Activated T-cell treated with anti-CD3 and anti-CD28 coated beads for 48 hours (primary cell): ENCODE measurements at places on chromosomes 1 and 21.

DNA sequence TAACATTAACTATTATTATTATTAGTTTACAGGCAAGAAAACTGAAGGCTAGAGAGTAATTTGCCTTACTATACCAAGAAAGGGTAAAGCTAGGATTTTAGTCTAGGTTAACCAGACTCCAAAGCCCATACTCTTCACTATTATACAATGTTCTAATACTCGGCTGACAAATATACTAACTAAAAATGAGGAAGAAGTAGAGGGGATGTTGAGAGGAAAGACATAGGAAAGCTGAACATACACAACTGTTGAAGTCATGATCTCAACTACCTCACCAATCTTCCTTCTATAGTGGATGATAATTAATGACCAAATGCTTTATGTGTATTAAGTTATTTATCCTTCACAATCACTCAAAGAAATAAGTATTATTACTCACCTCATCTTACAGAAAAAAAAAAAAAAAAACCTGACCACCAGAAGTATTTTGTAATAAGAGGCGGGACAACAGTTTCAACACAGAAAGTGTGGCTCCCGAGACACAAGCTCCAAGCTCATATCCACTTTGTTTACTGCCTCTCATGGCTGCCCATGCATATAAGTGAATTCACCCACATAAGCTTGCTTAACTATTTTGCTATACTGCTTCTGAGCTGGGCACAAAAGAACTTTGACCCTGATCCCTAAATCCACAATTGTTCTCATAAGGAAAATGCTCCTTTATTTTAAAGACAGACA, 78.0 kb downstream of the USP1 start:
- no peak for DNase-seq

DNA sequence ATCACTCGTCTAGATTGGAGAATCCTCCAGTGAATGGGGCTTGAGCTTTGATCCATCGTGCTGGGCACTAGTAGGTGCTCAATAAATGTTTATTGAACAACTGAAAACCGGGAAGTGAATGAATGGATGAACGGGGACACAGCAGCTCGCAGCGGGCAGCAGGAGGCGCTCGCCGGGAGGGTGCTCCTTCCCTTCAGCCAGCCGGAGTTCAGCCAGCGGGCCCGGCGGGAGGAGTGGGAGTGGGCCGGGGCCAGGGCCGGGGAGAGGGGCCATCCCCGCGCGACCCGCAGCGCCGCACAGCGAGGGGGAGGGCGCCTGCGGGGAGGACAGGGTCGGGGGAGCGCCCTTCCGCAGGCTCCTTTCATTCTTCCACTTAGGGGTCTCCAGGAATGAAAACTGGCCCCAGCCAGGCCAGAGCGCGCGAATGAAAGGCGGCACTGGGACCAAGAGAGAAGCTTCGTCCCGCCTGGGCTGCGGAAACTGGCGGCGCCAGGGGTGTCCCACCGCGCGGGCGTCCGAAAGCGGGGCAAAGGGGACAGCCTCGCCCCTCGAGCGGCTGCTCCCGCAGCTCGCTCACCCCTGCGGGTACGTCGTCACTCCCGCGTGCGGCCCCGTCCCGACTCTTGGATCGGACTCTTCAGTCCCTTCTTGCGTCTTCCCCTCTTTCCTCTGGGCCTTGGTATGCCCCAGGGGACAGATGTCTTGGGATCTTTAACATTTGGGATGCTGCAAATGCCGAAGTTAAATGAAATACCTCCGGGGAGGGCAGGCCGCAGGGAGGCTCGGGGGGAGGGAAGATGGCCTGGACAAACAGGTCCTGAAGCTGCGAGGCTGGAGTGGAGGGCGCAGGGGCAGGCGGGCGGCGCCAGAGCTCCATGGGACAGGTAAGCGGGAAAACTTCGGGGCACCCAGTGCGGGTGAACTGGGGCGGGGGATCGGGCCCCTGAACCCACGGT, 3.6 kb upstream of the INAVA start:
- no peak for DNase-seq

DNA sequence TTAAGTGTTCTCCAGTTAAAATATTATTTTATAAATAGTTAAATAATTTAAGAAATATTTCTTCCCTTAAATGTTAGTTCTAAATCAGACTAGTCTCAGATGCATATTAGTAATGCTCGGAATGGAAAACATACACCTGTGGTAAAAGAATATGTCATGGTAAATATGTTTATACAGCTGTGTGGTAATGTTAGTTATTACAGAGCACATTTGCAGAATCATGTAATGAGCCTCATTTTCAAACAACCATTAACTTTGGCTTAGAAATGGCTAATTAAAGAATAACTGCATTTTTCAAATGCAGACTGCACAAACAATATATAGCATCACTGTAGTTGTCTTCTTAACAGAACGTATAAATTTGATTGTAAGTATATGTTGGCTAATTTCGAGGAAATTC, 90.3 kb downstream of the DISP1 start:
- DNase-seq, result no peak

GRCh38 chr1:71088645-71089287, 7.9 kb upstream of the ZRANB2 start:
- DNase-seq, result no peak

DNA sequence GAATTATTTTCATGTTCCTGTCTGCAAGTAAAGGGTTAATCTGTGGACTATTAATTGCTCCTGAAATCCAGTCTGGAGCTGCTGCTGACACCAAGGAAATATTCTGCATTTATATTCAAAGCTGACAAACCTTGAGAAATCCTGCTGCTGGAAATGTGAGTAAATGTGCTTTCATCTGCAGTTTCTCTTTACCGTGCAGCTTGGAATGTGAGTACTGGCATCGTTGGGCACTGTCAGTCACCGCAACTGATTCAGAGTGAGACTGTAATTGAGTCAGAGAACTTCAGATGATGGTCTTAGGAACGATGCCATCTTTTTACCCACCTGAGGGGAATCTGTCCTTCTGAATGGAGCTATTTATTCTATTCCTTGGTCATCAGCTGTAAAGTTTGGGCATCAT, 420.6 kb downstream of the SIPA1L2 start:
- DNase-seq, result no peak

GRCh38 chr1:24052220-24052619, 59.7 kb downstream of the MYOM3 start:
- no peak for DNase-seq

DNA sequence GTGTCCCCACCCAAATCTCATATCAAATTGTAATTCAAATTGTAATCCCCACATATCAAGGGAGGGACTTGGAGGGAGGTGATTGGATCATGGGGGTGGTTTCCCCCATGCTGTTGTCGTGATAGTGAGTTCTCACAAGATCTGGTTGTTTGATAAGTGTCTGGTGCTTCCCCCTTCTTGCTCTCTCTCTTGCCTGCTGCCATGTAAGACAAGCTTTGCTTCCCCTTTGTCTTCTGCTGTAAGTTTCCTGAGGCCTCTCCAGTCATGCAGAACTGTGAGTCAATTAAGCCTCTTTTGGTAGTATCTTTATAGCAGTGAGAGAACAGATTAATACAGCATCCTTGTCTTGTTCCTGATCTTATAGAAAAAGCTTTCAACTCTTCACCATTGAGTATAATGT, 6.5 kb upstream of the LRRC39 start:
- no peak for DNase-seq

DNA sequence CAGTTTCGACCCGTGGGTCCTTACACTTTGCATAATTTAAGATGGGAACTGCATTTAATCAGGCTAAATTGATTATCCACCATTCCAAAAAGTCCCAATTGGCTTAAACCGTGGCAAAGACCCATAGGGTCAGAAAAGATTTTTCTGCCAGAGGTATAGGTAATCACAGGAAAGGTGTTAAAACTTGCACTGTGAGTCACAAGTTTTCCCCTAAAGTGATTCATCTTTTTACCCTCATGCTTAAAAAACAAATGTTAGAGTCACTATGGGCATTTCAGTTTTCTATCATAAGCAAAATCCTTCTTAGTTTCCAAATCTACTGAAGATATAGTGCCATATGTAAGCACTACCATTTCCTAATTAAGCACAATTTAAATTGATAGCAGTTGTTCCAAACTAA, 1079.8 kb downstream of the ADGRL2 start:
- DNase-seq, result no peak

GRCh38 chr21:34072145-34073031, 990 bp upstream of the MRPS6 start:
- DNase-seq, result no peak

DNA sequence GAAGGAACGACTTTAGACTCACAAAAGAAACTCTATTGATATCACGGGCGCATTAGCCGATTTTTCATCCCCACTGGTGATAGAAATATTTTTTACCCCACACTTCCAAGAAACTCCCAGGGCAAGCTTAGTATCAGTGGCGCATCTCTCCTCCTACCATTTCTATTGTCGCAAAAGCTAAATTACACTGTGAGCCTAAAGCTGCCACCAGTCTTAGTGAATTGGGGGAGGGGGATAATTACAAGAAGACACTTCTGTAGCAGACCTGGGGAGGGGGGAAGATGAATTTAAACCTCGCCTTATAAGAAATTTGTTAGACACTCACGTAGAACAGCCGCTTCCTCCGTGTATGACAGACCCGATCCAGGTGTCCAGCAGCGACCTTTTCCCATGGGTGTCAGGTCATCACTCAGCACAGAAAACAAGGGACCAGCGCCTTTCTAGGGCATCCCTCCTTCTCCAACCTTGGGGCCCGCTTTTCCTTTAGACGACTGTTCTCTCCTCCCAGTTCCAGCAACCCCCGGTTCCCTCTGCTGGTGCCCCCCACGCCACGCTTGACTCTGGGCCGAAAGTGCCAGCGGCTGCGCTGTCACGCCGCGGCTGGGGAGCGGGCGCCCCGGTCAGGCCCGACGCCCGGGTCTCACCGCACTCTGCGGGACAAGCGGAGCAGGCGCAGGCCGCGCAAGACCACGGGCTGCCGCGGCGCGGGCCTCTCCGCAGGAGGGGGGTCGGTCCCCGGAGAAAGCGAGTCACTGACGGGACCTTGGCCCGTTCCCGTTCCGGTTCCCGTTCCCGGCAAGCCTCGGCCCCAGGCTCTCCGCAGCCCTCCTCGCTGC, 821 bp downstream of the PHC2 start:
- peak; percentile 6 for DNase-seq

DNA sequence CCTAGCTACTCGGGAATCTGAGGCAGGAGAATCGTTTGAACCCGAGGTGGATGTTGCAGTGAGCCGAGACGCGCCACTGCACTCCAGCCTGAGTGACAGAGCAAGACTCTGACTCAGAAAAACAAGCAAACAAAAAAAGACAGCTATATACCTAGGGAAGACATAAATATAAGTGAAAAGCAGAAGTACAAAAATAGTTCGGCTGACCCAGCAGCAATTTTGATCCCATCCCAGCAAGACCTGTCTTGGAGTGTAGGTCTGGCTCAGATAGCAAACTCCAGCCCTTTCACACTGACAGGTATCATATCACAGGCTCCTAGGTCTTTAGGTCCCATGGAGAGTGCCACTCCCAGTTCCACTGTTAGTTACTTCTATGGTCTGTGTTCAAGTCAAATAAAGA, 14.6 kb downstream of the MTX1 start:
- no peak for DNase-seq

GRCh38 chr1:156804026-156804425, 12.6 kb downstream of the SH2D2A start:
- no peak for DNase-seq

- no peak for DNase-seq
These were observed 16.7 kb downstream of the LURAP1 start for GRCh38 chr1:46219551-46220520.

DNA sequence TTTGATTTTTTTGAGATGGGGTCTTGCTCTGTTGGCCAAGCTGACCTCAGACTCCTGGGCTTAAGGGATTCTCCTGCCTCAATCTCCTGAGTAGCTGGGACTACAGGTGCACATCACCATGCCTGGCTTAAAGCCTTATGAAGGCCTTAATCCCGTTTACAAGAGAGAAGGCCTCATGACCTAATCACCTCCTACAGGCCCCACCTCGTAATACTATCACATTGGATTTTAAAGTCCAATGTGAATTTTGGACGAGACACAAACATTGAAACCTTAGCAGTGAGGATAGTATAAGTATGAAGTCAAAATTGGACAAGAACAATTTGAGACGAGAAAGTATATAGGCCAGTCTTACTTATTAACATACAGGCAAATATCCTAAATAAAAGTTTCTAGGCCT, 73.9 kb downstream of the MAST2 start:
- DNase-seq, result no peak

- DNase-seq, result no peak
These were observed 36.5 kb downstream of the PIK3CD start for GRCh38 chr1:9687874-9688582.

DNA sequence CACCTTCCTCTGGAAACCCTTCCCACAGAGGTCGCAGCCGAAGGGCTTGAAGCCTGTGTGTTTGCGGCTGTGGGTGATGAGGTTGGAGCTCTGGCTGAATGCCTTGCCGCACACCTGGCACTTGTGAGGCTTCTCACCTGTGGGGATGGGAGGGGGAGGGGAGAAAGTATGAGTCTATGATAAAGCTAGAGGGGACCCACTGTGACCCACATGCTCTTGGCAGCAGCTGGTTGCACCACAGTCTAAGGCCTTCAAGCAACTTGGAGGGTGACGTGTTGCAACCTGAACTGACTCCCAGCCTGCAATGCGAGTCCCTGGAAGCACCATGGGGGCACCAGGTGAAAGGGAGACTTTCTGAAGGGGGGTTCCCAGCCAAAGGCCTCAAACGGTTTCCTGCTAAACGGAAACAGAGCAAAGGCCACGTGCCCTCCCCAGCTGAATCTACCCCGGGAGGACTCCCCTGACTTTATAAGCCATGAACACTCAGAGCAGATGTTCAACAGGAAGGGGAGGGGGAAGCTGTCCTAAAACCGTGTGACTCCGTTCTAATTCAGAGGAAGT, 10.6 kb downstream of the GFI1 start:
- DNase-seq, result peak; percentile 43

DNA sequence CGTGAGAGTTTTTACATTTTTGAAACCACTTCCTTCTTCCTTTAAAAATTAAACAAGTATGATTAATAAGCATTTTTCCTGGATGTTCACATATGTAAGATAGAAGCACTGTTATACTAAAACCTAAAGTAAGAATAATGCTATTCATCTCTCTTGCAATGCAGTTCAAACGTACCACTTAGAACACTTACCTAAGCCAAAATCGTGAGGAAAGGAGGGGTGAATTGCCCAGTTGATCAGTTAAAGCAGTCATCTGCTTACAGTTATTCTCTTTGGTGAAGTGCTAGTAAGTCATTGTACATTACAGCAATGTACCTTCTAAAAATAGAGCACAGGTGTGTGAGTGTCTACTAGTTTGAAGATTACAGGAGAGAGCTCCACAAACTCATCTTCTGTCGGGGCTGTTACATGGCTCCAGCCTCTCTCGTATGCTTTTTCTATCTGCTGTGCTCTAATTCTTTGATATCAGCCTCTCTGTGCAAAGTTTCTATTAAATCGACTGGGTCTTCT, 3.4 kb downstream of the NCAM2 start:
- no peak for DNase-seq

- DNase-seq, result no peak
These were observed 335.0 kb downstream of the MATN1 start for GRCh38 chr1:30388386-30388785.

DNA sequence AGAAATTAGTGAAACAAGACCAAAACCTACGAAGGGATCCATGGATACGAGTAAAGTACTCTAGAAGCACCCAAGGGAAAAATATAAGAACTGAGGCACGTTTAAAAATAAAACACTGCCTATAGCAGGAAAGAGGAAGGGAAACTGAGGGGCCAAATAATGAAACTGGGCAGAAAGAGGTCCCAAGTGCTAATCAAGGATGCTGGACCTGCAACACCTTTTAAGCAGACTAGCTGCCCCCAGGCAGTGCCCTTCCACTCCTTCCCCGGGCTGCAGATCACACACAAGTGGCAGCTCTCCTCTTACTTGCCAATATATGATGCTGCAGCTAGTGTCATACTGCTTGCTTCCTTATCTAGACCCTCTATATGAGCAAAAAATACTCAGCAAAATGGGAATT, 7.6 kb upstream of the OTUD7B start:
- no peak for DNase-seq

GRCh38 chr1:230540421-230541155, 101.7 kb upstream of the COG2 start:
- no peak for DNase-seq
